ENCODE measurements at places on chromosomes 11 and 22.

- H3K4me3 ChIP-seq = no peak overlapping the region
- H3K36me3 ChIP-seq = no peaks in the 10 kb centered on the region
- H3K27me3 ChIP-seq = peaks cover 73% of the 10 kb centered on the region
- H3K4me1 ChIP-seq = no peaks in the 10 kb centered on the region
These were observed 13.1 kb downstream of the GRIK4 start for GRCh38 chr11:120524536-120525085.

- H3K27ac ChIP-seq = no peak overlapping the region
- H3K4me1 ChIP-seq = no peaks in the 10 kb centered on the region
- no peak for DNase-seq
These were observed 51.7 kb downstream of the RAB30 start for GRCh38 chr11:83019888-83020579.

DNA sequence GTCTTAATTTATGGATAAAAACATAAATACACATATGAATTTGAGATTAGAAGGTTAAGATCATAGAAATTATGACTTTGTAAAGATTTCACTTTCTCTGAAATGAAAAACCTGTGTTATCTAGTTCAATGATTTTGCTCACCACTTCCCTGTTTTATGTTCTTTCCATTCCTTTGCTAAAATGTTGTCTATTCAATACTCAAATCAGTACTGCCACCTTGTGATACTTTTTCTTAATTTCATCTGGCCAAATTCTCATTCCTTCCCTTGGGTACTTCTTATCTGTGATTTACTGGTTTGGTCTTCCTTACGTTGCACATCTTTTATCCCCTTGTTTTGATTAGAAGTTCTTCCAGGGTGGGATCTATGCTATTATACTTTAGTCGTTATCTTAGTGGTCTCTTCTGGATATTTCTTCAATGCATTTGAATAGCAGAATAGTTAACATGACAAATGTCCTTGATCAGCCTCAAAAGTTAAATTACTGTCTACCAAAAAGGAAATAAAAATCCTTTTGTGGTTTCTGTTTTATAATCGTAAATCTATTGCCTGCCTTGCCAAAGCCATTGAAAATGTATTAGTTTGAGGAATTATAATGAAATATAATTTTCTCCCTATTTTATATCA lies 197.0 kb downstream of the PGR start:
- no peak for DNase-seq
- no peaks in the 10 kb centered on the region for H3K4me1 ChIP-seq
- no peaks in the 10 kb centered on the region for H3K36me3 ChIP-seq
- H3K27ac ChIP-seq = no peak overlapping the region

DNA sequence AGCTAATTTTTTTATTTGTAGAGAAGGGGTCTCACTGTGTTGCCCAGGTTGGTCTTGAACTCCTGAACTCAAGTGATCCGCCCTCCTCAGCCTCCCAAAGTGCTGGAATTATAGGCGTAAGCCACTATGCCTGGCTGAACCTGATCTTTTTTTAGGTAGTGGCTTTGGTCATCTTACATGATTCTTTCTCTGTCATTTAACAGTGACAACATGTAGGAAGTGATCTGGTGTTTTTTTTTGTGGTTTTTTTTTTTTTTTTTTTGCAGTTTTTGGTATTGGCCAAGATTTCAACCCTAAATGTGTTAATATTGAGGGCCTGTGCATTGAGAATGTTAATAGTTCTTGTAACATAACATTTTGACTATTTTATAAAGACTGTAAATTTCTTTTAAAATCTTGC lies 8.0 kb upstream of the FERMT3 start:
- H3K4me1 ChIP-seq = peaks cover 5% of the 10 kb centered on the region
- H3K36me3 ChIP-seq = peaks cover 93% of the 10 kb centered on the region
- no peak for DNase-seq
- H3K4me3 ChIP-seq = no peak overlapping the region

DNA sequence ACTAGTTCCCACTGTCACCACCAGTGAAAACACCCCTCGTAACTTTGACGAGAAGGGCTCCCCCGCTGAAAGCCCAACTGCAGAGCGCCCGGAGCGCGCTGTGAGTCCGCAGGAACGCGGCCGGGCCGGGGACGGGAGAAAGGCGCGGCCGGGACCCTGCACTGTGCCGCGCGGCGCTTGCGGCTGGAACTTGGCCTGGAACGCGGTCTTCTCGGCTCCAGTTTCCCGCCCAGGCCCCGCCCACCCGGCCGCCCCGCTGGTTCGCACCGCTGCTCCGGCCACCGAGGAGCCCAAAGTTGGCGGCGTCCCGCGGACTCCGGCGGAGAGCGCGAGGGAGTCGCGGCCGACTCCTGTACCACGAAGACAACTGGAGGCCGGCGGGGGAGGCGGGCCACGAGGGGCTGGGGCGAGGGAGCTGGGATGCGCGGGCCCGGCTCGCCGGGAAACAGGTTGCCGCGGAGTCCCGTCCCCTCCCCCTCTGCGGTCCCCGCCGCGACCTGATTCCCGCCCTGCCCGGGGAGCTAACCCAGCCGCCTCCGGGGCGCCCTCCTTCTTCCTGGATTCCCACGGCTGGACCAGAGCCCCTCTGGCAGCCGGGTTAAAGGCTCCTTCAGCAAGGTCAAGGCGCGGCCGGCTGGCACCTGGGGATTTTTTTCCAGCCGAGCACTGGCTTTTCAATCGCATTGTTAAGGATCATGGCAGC lies 3.4 kb downstream of the TENM4 start:
- peaks cover 40% of the 10 kb centered on the region for H3K27me3 ChIP-seq
- peak; percentile 24 for DNase-seq
- no peaks in the 10 kb centered on the region for H3K4me1 ChIP-seq
- H3K27ac ChIP-seq = no peak overlapping the region

DNA sequence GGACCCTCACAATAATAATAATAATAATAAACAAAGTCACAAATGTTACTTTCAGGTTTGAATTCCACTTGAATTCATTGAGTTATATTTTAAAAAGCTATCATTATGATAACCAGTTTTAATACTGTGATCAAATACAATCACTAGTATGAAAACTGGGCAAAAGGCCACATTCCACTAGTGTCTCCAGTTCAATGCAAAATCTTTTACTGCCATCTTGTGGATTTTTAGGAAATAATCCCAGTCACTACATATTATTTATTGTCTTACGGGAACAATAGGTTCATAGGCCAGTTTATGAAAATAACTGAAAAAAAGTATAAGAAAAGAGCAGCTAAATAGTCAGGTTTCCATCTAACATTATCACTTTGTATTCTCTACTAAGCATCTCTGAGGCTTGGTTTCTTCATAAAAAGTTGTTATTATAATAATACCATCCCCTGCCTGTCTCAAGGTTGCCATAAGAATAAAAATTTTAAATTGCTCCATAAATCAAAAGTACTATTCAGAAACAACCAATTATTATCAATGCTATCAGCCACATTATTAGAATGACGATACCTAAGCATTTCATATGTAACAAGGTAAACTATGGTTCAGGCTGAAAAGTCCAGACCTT lies 533.9 kb upstream of the CCDC90B start:
- no peaks in the 10 kb centered on the region for H3K4me1 ChIP-seq
- no peak for DNase-seq
- no peaks in the 10 kb centered on the region for H3K36me3 ChIP-seq

DNA sequence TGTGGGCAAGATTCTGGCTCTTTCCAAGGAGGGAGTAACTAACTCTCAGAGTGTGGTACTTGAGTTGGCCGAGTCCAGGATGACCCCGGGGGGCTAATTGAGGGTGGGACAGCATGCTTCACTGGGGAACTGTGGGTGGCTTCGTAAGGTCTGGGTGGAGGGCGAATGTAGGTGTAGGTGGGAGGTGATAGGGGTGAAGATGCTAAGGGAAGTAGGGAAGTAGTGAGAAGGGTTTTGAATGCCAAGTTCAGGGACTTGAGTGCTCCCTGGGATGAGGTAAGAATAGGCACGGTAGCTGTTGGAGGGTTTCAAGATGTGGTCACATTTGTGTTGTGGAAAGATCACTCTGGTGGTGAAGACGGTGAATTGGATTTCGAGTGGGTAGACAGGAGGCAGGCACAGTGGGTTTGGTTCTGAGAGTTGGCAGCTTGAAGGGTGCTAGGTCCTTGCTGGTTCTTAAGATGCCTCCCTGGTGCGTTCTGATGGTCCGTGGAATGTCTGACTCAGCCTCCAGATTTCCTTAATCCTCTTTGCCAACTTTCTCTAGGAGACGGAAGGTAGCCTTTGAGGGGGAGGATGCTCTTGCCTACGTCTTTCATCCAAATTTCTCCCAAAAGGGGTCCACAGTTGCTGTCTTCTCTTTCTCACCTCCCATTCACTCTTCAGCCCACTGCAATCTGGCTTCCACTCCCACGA lies 2.5 kb upstream of the DNAL4 start:
- peaks cover 14% of the 10 kb centered on the region for H3K36me3 ChIP-seq
- H3K27me3 ChIP-seq = peaks cover 60% of the 10 kb centered on the region
- no peak overlapping the region for H3K27ac ChIP-seq
- H3K4me1 ChIP-seq = no peaks in the 10 kb centered on the region
- DNase-seq = no peak

DNA sequence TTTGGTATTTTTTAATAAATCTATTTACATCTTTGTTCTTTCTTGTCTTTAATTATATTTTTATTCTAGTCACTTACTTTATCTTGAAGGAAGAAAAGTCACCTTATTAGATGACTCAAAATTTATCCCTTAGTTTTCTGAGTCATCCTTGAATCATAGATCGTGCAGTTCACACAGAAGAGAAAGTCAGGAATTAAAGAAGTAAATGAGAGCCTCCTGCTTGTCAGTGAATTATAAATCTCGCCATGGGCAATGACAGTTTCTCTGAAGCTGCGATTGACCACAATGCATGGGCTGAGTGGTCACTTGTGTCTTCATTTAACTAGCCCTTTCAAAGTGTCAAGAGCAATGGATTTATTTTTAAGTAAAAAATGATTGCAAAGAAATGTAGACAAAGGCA lies 91.2 kb downstream of the LUZP2 start:
- H3K27ac ChIP-seq = peak overlapping the region; percentile 86
- DNase-seq = peak; percentile 2
- peak overlapping the region; percentile 28 for H3K4me3 ChIP-seq
- no peaks in the 10 kb centered on the region for H3K27me3 ChIP-seq

- no peaks in the 10 kb centered on the region for H3K4me1 ChIP-seq
- no peaks in the 10 kb centered on the region for H3K36me3 ChIP-seq
- no peak overlapping the region for H3K27ac ChIP-seq
- H3K4me3 ChIP-seq = no peak overlapping the region
These were observed 116.8 kb upstream of the NECTIN1 start for GRCh38 chr11:119845756-119846155.

GRCh38 chr11:111601979-111602864 lies at the start of gene SIK2:
SIK2 (plus strand) TSS chr11:111602449; CDS start chr11:111602564, 115 bp downstream.
- peak within 1 kb of the TSS; percentile 95 for H3K27ac ChIP-seq
- peak; percentile 93 for DNase-seq
- peaks cover 24% of the 10 kb centered on the region for H3K36me3 ChIP-seq
- no peaks in the 10 kb centered on the region for H3K27me3 ChIP-seq
- H3K4me3 ChIP-seq = peak within 1 kb of the TSS; percentile 97
- peaks cover 16% of the 10 kb centered on the region for H3K4me1 ChIP-seq
